Activated T-cell treated with anti-CD3 and anti-CD28 coated beads for 24 hours (primary cell): ENCODE measurements at places on chromosomes 6 and 20.

DNA sequence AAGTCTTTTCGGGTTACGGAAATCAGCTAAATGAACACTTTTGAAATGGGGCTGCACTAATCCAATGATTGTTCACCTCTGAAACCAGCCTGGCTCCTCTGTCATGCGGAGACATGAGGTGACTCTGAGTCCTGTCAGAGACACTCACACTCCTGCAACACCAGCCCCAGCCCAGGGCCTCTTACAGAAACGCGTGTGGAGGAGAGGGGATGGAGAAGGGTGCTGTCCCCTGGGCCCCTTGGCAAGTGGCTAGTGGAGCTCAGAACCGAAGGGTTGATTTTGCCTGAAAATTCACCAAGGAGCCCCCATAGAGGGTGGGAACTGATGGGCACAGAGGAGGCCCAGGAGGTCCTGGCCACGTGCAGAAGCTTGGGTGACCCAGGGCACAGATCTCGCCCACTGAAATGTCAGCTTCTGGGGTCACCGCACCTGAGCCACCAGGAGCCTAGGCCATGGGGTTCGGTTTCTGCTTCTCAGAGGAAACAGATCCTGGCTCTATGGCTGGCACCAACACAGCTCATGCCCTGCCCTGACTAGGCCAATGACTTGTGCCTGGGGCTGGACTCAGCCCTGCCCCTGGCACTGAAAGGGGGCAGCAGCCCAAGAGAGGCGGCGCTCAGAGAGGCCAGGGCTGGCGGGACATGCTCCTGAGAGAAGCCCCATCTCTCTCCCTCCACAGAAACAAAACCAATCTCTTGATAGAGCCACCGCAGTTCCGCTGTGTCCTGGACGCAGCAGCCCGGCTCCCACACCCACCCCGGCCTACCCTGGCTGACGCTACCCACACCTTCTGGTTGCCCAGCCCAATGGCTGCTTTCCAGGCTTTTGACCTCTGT lies 144.7 kb downstream of the ERMARD start:
- DNase-seq, result no peak

- no peak for DNase-seq
Observed at GRCh38 chr20:59101961-59102360, 59.4 kb upstream of the PRELID3B start.

- no peak for DNase-seq
Observed at GRCh38 chr6:169141671-169142537, 111.7 kb downstream of the THBS2 start.

- no peak for DNase-seq
Observed at GRCh38 chr6:110097443-110097842, 82.0 kb downstream of the WASF1 start.

DNA sequence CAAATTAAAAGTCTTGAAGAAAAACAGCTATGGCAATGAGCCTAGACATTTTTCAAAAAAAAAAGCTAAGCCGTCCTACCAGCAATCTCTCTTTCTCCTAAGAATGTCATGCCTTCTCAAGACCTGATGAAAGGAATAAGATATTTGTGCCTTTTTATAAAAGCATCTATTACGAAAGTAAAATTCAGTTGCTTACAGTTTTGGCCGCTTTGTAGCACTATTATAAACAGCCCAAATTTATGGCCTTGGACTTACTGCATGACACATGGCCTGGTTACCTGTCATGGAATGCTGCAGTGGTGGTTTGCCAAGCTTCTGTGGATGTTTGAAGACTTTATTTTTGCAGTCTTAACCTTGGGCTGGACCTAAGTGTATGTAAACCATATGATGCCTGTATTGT lies 22.2 kb upstream of the VAPB start:
- no peak for DNase-seq

DNA sequence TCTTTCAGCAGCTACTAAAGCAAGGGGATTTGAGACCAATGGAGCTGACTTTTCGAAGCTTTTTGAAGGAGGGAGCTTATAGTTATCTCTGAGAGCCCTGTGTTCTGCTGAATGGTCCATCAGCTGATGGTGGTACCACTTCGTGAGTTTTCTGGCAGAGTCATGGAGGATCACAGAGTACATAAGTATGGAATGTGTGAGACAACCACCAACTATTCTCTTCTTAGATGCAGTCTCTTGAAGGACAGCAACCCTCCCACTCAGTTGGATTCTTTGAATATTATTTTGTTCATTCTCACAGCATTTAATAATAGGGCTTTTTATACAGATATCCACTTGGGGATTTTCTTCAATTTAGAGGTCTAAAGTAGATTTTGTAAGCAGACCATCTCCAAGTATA lies 75.3 kb downstream of the ELOVL2 start:
- no peak for DNase-seq

GRCh38 chr6:74431873-74432580 lies 736.0 kb downstream of the CD109 start:
- DNase-seq, result no peak

- DNase-seq, result no peak
Observed at GRCh38 chr6:16251706-16252105, 13.3 kb downstream of the GMPR start.
